Ascending aorta (tissue), 2 donors: ENCODE measurements at places on chromosomes 13 and 19. TPM values are rescaled to one million over a fixed set of nuclear protein-coding genes. Genes with fewer than 3 reads are reported as not detected.

DNA sequence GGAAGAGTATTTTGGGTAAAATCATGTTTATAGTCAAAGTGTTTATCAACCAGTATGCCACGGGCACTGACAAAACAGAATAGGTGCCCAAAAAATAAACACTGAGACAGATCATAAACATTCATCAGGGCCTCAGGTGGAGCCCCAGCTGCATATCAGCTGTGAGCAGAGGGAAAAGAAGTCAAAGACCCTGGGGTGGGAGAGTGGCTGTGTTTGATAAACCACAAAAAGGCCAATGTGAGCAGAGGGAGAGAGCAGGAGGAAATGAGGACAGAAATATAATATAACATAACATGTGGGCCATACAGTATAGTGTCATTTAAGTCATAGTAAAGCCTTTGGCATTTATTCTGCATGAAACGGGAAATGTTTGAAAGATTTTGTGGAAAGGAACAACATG lies 10.0 kb upstream of the EPSTI1 start:
- no peak for DNase-seq
- H3K27me3 ChIP-seq: no peaks in the 10 kb centered on the region
- no peak overlapping the region for H3K4me3 ChIP-seq
- no peaks in the 10 kb centered on the region for H3K4me1 ChIP-seq
- no peaks in the 10 kb centered on the region for H3K36me3 ChIP-seq

DNA sequence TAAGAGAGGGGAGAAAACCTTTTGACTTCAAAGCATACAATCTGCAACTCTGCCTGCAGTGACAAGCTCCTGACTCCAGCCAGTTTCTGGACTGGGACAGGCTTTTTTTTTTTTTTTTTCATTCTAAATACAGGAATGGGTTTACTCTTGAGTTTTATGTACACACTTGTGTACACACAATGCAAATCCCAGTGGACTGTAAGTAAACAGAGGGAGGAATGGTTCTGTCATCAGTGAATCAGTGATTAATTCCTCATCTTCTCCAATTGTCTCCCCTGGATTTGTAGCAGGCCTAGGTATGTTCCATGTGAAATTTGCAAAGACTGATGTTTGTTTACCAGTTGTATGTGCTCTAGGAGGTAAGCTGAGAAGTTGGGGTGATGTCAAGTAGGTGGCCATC lies 184.8 kb downstream of the SHISA2 start:
- no peak overlapping the region for H3K27ac ChIP-seq
- no peaks in the 10 kb centered on the region for H3K4me1 ChIP-seq
- DNase-seq: no peak
- H3K36me3 ChIP-seq: no peaks in the 10 kb centered on the region

- H3K4me1 ChIP-seq: peaks cover 6% of the 10 kb centered on the region
- no peak for DNase-seq
- no peaks in the 10 kb centered on the region for H3K27me3 ChIP-seq
- peak overlapping the region; percentile 65 for H3K4me3 ChIP-seq
- H3K36me3 ChIP-seq: peaks cover 23% of the 10 kb centered on the region
Measured at GRCh38 chr19:37466277-37466797, 907 bp downstream of the ZNF569 start.

- H3K4me3 ChIP-seq: no peak overlapping the region
- H3K27ac ChIP-seq: no peak overlapping the region
- H3K36me3 ChIP-seq: no peaks in the 10 kb centered on the region
- H3K4me1 ChIP-seq: no peaks in the 10 kb centered on the region
Measured at GRCh38 chr19:13899912-13900584, 5.9 kb downstream of the BRME1 start.

DNA sequence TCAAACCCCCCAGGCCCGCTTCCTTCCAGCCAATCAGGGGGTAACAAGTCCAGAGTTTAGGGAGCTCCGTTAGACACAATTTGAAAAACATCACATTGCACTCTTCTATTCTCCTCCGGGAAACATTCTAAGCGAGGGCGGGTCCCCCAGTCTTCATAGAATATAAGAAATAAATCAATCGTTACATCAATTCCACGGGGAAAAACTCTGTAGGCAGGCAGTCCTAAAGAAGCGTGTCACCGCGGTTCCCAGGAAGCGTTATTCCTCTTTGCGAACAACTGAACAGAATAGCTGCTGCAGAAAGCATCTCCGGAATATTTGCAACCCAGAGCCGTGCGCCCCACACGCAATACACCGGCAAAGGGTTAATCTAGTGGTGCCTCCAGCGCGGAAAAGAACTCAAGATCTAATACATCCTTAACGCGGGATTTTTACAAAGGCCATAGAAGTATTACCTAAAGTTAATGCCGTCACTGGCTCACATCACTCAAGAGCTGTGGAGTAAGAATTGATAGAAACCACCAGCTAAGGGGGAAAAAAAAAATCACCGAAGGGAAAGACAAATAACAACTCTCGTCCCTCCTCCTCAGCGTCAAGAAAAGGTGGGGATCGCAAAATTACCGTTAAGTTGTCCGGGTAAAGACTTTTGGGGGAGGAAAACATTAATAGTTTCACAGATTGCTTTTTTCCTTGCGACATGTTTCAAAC lies 65.1 kb downstream of the KCNRG start:
- H3K27ac ChIP-seq: peak overlapping the region; percentile 89
- no peaks in the 10 kb centered on the region for H3K36me3 ChIP-seq
- no peak for DNase-seq
- H3K27me3 ChIP-seq: no peaks in the 10 kb centered on the region

DNA sequence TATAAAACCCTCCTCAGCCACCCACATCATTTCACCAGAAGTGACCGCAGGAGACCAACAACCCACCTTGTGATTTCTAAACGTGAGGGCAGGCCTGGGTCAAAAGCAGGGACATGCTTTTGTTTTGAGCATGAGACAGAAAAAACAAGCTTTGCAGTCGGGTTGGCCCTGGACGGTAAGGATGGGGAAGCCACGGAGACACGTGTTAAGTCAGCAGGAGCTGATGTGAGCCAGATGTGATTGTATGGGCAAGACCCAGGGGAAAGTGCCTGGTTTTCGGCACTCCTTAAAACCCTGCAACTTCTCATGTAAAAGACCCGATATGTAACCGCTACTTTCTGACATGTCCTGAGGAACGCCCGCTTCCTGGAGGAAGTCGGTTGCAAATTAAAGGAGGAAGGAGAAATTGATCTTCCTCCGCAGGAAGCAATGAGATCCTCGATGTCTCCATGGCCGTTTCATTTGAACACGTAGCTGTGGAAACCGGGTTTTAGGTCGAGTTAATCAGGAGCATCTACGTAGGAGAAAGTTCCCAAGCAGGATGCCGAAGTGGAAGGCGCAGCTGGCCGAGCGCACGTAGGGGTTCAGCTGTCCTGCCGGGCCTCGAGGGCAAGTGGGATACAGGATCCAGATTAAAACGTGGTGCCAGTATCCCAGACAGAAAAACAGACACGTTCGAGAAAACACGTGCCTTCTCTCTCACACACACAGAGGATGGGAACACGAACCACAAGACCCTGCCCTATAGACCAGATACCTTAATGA lies 40.5 kb upstream of the POMP start:
- H3K36me3 ChIP-seq: no peaks in the 10 kb centered on the region
- H3K27me3 ChIP-seq: no peaks in the 10 kb centered on the region
- H3K27ac ChIP-seq: no peak overlapping the region
- no peak for DNase-seq
- H3K4me1 ChIP-seq: no peaks in the 10 kb centered on the region

- no peak overlapping the region for H3K4me3 ChIP-seq
- H3K27me3 ChIP-seq: no peaks in the 10 kb centered on the region
- no peak overlapping the region for H3K27ac ChIP-seq
- no peaks in the 10 kb centered on the region for H3K36me3 ChIP-seq
- no peak for DNase-seq
Measured at GRCh38 chr13:65642996-65643395, 1587.1 kb downstream of the PCDH9 start.

DNA sequence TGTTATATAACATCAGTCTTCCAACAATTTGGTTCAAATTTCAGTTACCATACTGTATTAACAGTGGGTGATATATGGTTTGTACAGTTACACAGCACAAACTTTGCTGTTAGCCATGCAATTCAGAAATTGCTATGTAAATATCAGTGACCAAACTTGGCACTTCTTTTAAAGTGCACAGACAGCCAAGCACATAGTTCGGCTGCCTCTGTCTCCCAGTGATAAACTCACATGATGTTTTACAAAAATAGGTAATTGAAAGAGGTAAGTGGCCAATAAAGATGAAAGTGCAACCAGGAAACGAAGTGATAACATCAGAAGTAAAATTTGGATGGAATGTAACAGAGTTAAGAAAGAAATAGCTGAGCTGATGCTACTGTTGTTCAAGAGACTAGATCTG lies 143.9 kb downstream of the PCDH9 start:
- H3K27ac ChIP-seq: no peak overlapping the region
- no peaks in the 10 kb centered on the region for H3K36me3 ChIP-seq
- H3K4me3 ChIP-seq: no peak overlapping the region
- no peaks in the 10 kb centered on the region for H3K4me1 ChIP-seq
- no peak for DNase-seq
- H3K27me3 ChIP-seq: no peaks in the 10 kb centered on the region

GRCh38 chr13:86729206-86729605 lies 930.0 kb upstream of the SLITRK6 start:
- no peaks in the 10 kb centered on the region for H3K36me3 ChIP-seq
- no peaks in the 10 kb centered on the region for H3K4me1 ChIP-seq
- DNase-seq: no peak
- no peak overlapping the region for H3K27ac ChIP-seq

DNA sequence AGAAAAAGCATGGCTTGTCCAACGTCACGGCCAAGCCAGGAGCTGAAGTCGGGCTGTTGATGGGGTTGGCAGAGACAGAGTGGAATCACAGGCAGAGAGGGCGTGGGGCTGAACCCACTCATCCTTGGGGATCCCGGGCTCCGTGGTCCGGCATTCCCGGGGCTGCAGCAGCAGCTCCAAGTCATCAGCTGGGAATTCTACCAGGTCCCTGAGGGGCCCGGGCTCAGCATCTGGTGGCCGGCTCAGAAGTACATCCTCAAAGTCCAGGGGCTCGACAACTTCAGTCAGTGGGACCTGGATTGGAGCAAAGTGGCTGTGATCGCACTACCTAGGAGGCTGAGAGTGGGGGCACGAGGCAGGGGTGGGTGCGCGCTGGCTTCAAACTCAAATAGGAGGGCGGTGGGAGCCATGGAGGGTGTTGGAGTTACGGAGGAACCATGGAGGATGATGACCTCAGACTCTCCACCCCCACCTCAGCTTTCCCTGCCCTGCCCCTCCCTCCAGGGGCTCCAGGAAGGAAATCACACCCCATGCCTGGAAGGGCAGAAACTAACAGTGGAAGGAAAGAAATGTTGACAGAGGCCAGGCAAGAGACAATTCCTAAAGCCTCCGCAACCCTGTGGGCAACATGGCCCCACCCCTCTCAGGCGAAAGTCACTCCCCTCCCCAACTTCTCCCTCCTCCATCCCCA lies 9.5 kb downstream of the DOCK6 start:
- H3K4me1 ChIP-seq: no peaks in the 10 kb centered on the region
- H3K4me3 ChIP-seq: no peak overlapping the region
- no peak overlapping the region for H3K27ac ChIP-seq
- H3K27me3 ChIP-seq: no peaks in the 10 kb centered on the region

The LSR gene
- 79.4 TPM for total RNA-seq

The NANOS3 gene
- total RNA-seq: not detected

The NCR1 gene
- total RNA-seq: not detected

The CEACAM20 gene
- not detected for total RNA-seq

The FCHO1 gene
- not detected for total RNA-seq

The DPY19L3 gene
- 115 TPM for total RNA-seq

The KASH5 gene
- not detected for total RNA-seq

The FREM2 gene
- total RNA-seq: not detected

The ERCC1 gene
- total RNA-seq: 142 TPM

The ZNF470 gene
- total RNA-seq: 0.21 TPM
